ENCODE measurements at places on chromosomes 16 and 17.

- DNase-seq, result no peak
Measured at GRCh38 chr17:17181666-17182597, 24.2 kb downstream of the PLD6 start.

- DNase-seq, result no peak
Measured at GRCh38 chr16:50557046-50557445, 8.8 kb downstream of the NKD1 start.

DNA sequence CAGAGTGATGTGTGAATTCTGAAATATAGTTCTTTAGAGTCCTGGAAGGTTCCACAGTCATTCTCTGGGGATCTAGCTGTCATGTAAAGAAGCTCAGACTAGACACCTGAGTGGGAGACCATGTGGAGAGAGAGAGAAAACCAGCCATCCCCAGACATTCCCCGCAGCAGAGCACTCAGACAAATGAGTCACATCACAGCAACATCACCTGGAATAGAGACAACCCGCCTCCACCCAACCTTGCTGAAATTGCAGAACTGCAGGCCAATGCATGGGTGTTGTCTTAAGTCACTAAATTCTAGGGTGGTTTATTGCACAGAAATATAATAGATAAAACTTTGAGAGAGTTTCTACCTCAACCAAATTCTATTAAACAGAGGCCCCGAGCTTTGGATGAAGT is 392.0 kb upstream of the DYNLRB2 start:
- DNase-seq, result no peak

DNA sequence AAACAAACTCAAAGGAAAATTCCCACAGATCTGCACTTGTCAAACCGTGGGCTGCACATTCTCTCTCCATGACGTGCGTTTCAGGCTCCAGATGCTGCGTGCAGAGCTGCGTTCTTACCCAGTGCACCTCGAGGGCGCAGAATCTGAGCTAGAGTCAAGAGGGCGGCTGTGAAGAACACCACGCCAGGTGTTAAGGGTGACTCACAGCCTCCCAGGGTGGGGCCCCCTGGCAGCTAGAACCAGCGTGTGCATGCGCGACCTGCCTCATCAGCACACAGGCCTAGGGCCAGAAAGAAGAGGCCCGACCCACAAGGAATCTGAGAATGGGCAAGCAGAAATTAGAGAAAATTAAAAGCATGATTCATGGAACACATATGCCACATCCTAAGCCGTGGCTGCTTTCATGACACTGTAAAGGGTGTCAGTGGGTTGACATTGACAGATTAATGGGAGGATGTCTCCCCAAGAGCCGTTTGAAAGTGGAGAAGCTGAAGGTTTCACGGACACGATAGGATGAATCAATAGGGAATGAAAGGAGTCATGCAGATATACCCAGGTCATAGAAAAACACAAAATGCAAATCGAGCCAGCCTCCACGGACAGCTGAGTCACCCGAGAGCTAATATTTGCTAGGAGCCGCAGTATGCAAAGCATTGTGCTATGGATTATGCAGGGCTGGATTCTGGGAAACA is 29.0 kb downstream of the MARCHF10 start:
- peak; percentile 96 for DNase-seq

GRCh38 chr17:28227316-28228108 is 91.5 kb upstream of the TMEM97 start:
- DNase-seq, result peak; percentile 96

- DNase-seq, result no peak
Measured at GRCh38 chr17:29629839-29630238, 7.1 kb upstream of the CORO6 start.

GRCh38 chr16:88782454-88783390 is 2.3 kb downstream of the PIEZO1 start:
- DNase-seq, result no peak

DNA sequence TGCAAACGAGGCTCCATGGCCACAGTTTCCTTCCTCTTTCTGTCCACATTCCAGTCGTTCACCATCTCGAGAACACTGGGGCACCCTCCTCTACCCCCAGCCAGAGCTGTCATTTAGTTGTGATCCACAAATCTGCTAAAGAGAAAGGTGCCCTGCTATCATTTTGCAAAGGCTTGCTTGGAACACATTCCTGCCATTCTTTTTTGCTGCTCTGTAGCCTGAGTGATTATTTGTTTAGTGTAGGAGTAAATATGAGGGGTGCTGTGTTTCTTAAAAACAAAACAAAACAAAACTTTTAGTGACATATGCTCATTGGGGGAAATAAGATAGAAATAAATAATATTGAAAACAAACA is 166.7 kb downstream of the PRKCA start:
- DNase-seq, result no peak

DNA sequence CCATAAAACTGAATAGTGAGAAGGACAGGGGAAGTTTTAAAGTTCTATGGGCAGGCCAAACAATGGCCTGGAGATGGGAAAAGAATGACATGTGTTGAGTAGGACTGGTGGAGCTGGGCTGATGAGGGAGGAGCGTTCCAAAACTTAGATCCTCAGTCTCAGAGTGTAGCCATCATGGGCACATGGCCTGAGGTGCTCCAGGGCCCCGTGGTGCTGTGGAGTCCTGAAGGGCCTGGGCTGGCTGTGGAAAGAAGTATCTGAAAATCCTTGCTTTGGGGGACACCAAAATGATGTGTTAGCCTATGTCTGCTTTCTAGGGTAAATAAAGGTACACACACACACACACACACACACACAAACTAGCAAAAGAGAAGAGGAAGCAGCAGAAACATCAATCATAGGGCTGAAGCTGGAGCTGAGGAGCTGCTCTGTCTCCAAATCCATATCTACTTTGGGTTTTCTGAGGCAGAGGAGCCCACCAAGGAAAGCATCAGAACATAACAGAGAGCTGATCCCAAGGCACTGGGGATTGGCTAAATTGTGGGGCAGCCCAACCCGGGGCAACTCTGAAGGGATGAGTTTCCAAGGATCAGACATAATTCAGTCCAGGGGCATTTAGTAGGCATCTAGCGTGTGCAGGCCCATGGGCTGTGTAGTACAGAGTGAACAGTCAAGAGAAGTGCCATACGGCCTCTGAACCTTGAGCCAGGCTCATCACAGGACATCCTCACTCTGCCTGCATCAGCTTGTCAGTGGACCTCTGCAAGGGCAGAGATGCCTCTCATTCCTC is 85.2 kb downstream of the C16orf78 start:
- DNase-seq, result no peak

GRCh38 chr17:70618641-70619040 is 449.3 kb downstream of the KCNJ2 start:
- DNase-seq, result no peak

GRCh38 chr16:57041182-57042156 is 50.9 kb upstream of the CPNE2 start:
- DNase-seq, result no peak

- no peak for DNase-seq
Measured at GRCh38 chr17:65794572-65794971, 233.1 kb upstream of the AXIN2 start.

GRCh38 chr17:75487351-75488070 is 27.8 kb downstream of the CASKIN2 start:
- no peak for DNase-seq

DNA sequence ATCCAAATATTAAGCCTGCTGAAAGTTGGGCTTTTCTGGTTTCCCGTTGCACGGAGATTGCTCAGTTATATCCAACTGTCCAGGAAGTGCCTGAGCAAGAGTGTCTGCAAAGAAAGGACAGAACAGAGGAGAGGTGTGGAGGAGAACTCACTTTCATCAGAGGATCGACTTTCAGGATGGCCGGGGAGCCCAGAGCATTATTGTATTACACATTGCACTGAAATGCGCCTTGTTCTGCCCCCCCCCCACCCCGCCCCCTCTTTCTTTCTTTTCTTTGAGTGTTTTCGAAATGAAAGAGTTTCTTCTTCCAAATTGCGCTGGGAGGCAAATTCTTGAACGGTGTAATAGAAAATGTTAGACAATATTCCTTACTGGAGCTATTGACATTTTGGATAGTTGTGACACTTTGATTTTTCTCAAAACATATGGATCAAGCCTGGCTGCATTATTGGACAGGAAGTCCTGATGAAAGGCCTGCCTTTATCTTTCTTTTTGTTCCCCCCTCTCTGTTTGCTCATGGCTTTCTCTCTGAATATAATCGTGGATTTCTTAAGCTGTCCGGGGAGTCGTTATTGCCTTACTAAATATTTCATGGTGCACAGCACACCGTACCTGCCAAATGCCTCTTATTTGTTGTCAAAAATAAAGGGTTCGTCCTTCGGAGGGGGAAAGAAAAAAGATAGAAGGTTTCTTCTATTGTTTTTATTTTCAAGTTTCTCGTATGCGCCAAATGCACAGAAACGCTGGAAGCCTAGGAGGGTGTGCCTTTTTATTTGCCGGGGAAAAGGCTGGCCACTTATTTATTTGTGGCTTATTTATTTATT is 110.8 kb downstream of the IRX3 start:
- no peak for DNase-seq

- DNase-seq, result peak; percentile 2
Measured at GRCh38 chr17:28372203-28372944, 880 bp downstream of the SARM1 start.

DNA sequence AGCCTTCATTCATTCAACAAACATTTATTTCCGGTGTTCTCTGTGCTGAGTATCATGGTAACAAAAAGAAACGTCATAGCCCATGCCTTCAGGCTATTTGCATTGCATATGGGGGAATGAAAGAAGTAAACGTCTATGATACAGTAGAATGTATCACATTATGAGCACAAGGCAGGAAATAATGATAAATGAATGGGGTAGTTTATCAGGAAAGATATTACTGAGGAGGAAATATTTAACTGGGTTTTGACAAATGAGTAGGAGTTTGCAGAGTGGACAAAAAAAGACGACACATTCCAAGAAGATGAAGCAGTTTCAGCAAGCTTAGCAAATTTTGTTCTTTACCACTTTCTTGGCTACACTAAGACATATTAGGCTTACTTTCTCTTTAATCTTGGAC is 1.3 kb upstream of the KRTAP4-7 start:
- DNase-seq, result no peak

- DNase-seq, result no peak
Measured at GRCh38 chr16:26889740-26890139, 177.0 kb upstream of the C16orf82 start.

DNA sequence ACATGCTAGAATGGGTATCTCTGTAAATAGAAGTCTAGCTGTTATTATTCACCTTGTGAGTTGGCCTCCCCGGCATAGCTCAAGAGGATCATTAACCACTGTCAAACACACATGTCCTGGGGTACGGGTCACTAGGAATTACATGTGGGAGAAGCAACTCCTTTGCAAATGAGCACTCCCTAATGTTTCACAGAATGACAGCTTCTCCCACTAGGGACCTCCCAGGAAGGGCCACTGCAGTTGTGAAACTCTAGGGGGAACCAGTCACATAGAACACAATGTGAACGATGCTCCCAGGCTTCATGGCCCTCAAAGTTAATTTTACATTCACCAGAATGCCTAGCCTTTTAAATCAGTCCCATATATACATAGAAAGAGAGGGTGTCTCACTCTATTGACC is 12.4 kb upstream of the ZNF19 start:
- DNase-seq, result no peak

- DNase-seq, result no peak
Measured at GRCh38 chr17:79548116-79548515, 62.7 kb downstream of the RBFOX3 start.
